ENCODE measurements at places on chromosomes 16 and 17.
A peak's percentile ranks its signal among the peaks of the same experiment; 100 is the strongest.

GRCh38 chr16:3503523-3503922, 2.7 kb downstream of the CLUAP1 start:
- DNase-seq = peak; percentile 83

- DNase-seq = no peak
Observed at GRCh38 chr17:5194346-5194745, 2.7 kb upstream of the ZNF594 start.

DNA sequence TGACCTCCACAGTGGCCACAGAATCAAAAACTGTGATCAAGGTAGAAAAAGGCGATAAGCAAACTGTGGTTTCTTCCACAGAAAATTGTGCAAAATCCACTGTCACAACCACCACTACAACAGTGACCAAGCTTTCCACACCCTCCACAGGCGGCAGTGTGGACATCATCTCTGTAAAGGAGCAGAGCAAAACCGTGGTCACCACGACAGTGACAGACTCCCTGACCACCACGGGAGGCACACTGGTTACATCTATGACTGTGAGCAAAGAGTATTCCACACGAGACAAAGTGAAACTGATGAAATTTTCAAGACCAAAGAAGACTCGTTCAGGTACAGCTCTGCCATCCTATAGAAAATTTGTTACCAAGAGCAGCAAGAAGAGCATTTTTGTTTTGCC, 83.6 kb downstream of the C17orf58 start:
- DNase-seq = no peak

DNA sequence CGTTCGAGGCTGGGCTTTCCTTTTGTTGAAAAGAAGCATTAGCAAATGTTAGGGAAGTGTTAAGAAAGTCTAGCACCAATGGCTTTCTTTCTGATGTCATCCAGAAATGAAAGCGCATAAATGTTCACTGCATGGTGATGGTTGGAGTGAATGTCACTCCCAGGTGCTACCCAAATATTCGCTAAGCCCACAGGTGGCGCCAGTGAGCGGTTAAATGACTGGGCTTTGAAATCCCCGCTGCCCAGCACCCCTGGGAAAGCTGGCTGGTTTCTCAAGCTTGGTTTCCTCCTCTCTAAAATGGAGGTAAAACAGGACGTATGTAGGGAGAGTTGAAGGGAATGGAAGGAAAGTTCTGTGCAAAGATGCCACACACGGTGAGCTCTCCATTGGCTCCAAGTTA, 104.4 kb downstream of the IRX5 start:
- no peak for DNase-seq

GRCh38 chr17:65852911-65853310, 291.5 kb upstream of the AXIN2 start:
- no peak for DNase-seq

- DNase-seq = no peak
Observed at GRCh38 chr17:41071606-41072360, 6.1 kb upstream of the KRTAP2-4 start.

DNA sequence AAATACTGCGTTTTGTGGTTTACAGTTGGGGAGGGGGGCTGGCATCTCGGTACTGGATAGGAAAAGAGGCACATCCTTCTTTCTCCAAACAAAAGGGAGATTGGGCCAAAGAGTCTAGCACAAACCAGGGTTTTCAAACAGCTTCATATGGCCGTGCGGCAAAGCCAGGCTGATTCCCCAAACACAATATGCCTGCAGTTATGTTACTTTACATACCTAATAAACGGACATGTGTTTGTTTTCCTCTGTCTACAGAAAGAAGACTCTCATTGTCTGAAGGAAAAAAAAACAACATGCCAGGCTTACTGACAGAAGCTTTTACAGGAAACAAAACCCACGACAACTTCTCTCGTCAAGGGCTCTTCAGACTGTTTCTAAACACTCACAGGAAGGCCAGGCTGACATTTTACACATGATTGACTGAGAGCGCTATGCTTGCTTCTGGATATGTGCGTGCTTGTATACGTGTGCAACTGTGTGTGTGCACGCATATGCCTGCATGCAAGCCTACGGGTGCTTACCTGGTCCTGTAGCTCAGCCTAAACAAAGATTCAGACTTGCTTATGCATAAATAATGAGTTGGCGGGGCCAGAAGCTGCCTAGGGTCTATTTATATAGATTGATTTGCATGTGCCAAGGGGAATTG, 461.0 kb upstream of the C16orf82 start:
- DNase-seq = no peak
